ENCODE measurements at places on chromosomes 5 and 9.

DNA sequence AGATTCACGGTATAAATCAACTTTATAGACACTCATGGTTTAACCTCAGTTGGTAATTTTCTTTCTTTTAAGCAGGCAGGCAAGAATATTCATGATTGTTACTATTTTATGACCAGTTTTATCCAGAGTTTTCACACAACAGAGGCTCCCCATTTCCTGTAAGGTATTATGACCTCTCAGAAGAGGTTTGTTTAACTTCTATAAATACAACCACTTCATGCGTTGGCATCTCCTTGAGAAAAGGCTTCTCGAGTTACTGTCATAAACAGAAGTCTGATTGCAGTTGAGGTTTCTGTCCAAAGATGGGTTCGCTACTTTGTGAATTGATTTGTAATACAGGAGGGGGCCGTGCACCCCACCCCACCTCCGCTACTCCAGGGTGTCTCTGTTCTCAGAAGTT, 55.3 kb downstream of the ENTREP1 start:
- DNase-seq, result no peak

- no peak for DNase-seq
Observed at GRCh38 chr9:11872471-11872870, 820.7 kb upstream of the TYRP1 start.

- DNase-seq, result no peak
Observed at GRCh38 chr5:129477532-129477931, 17.4 kb downstream of the ADAMTS19 start.

- DNase-seq, result no peak
Observed at GRCh38 chr5:88694023-88694679, 188.8 kb downstream of the MEF2C start.

DNA sequence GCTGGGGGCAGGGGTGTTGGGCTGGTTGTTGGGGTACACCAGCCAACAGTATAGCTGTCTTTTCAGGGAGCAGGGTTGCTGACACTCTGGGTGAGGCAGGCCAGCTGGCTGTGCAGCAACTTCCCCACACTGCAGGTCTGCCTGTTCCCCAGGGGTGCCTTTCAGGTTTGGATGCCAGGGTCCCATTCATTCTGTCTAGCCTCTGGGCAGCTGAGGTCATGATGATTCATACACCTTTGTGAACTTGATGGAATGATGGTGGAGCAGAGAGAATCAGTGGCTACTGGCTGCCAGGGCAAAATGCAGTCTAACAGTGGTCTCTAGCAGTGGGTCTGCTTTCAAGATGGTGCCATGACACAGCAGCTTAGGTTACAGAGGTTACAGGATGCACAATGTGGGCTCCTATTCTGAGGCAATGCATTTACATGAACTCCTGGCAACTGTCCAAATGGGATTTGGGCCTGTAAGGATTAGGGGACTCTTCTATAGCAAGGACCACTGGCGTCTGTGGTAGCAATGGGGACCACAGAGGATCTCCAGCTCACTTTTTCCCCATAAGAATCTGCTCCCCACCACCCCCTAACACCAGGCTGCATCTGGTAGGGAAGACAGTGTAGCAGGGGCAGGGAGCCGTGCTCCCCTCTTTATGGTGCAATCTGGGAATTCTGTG, 103.7 kb downstream of the FEM1C start:
- DNase-seq, result no peak

DNA sequence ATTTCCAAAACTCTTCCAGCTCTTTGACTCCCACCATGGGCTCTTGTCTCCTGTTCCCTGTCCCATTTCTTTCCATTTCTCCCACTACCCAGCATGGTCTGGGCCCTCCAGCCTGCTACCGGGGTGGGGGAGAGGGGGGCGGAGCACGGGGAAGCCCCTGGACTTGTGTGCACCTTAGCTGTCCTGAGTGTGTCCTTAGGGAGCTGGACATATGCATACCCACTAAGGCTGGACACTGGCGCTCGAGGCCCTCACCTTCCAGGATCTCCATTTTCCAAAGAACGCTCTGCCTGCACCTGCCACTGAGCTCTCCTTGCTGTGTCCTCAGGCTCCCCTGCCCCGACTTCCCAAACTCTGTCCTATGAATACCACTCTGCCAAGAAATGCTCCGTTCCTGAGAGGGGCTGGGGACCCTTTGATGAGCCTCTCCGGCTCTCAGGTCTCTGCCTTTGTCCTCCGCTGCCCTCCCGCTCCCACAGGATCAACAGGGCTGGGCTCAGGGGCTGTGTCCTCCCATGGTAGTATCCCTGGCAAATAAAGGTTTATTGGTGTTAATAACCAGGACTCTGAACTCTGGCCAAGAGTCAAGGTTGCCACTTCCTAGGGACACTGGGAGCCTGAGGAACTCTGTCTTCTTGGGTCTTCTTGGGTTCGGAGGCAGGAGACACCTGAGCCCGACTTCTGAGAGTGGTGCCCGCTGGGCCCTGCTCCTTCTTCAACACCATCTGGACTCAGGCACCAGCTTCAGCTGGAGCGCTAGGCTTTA, 831 bp upstream of the SHROOM1 start:
- DNase-seq, result no peak

DNA sequence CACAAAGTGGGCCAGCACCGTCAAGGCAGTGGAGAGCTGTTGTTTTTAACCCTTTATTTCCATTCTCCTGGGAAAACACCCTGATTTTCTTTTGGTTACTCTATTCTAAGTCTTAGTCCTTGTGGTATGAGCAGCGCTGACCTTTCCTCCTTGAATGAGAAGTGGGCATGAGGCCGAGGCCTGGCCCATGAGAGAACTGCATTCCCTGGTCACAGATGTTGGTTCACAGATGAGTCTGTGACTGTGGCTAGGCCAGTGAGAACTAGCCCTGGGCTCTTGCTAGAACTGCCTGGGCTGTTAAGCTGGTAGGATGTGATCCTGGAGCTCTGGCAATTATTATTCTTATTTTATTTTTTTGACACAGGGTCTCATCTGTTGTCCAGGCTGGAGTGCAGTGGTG, 71.7 kb upstream of the KLF9 start:
- DNase-seq, result no peak

DNA sequence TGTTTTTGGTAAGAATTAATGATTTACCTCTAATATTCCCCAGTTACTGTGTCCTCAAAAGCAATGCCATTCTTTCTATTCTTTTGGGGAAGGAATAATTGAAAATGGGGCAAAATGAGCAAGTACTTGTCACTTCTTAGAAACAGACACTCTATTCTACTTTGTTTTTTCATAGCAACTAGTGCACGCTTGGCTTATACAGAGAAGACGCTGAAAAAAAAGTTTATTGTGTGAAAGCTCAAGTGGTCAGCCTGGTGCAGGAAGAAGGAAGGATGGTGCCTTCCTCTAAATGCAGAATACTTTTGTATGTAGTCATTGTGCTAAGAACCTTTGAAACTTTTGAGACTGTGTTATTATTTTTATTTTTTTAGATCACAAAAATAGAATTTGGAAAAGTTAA, 29.6 kb downstream of the ANKDD1B start:
- DNase-seq, result peak; percentile 38

DNA sequence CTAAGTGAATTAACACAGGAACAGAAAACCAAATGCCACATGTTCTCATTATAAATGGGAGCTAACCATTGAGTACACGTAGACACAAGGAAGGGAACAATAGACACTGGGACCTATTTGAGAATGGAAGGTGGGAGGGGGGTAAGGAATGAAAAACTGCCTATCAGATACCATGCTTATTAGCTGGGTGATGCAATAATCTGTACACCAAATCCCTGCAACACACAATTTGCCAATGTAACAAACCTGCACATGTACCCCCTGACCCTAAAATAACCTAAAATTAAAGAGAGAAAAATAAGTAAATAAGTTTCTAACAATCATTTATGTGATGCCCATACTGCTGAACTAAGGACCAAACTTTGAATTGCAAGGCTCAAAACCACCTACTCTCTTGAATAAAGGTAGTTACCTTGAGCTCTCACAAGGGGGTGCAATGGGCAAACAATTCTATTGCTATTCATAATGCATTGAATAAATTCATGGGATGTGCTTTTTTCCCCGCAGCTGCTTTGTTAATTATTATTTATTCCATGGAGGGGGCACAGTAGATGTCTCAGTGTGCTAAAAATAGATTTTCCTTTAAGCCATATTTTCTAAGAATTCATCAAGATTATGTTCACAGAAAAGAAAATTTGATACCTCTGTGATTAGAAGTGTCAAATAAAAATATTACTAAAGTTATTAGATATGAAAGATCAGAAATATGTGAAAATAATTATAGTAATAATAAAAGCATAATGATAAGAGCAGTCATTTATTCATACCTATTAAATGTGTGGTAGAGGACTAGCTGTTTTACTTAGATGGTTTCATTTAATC, 76.2 kb upstream of the PTPN3 start:
- peak; percentile 61 for DNase-seq

- DNase-seq, result no peak
Observed at GRCh38 chr5:65141493-65141892, 340.2 kb downstream of the ADAMTS6 start.

GRCh38 chr9:112574008-112574407, 87.4 kb downstream of the KIAA1958 start:
- DNase-seq, result no peak

All from kidney capillary endothelial cell (primary cell).